T-helper 17 cell (primary cell): ENCODE measurements at places on chromosomes 11 and 22.

DNA sequence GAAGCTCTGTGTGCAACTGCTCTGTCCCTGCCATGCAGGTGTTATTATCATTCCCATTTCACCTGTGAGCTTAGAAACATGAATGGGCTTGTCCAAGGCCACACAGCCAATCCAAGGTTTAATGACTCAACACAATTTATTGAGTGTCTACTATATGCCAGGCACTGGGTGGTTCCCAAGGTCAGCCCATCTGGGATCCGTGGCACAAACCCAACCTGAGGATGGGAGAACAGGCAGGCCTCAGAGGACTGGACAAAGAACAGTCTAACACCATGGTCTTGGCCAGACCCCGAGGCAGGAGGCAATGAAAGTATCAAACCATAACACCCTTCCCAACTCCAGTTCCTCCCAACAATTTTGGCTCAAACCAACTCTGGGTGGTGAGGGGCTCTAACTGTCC, 15.7 kb downstream of the SPATA19 start:
- DNase-seq: no peak

GRCh38 chr11:12214751-12215150, 104.4 kb downstream of the MICAL2 start:
- no peak for DNase-seq

DNA sequence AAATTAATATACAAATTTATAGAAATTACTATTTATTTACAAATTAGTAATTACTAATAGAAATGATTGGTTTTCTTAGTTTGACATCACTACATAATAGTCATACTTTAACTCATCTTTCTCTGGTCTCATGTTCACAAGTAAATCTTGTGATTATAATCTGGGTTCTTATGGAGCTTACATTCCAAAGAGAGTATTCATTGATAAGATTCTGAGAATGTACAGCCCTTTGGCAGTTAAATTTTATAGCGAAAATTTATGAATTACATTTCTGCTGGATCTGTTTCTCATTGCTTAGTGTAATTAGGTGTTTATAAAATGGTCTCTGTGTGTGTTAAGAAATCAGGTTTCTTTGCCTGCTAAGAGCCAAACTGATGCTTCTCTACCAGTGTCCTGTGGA, 175.2 kb downstream of the TMEM135 start:
- no peak for DNase-seq

DNA sequence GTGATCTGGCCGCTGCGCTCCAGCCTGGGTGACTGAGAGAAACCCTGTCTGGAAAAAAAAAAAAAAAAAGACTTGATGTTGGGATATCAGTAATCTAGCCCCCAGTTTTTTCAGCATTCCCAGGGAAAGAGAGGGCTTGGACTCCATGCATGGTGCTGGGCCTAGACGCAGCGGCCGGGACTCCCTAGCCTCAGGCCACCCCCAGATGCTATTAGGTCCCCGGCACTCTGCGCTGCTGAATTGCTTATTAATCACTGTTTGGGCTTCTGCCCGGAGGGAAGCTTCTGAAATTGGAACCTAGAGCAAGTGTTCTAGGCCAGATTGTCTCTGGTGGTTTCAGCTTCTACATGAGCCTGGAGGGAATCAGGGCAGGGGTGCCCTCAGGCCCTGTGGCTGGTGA, 39.0 kb downstream of the SLCO2B1 start:
- no peak for DNase-seq

- DNase-seq: no peak
Measured at GRCh38 chr11:69860796-69861445, 41.7 kb upstream of the FGF3 start.

DNA sequence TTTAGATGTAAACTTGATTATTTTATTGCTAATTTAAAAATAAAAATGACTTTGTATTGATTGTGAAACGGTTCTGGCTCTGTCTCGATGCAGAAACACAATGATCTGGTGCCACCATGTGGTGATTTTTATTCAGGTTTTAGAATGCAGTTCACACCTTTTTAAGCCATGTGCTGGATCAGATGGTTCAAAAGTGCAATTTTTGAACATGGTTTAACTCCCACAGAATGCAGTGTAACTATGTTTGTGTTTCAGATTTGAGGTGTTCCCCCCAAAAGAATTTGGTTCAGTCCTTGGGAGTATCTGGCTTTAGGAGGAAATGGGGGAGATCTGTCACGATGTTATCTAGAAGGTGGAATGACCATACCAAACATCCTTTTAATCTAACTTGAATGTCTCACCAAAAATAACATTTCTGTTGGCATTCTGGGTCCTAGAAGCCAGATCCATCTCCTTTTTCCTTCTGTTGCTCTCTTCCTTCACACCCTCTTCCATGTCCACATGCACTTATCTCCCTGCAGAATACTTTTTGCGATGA, 7.9 kb downstream of the MRPL16 start:
- peak; percentile 13 for DNase-seq

DNA sequence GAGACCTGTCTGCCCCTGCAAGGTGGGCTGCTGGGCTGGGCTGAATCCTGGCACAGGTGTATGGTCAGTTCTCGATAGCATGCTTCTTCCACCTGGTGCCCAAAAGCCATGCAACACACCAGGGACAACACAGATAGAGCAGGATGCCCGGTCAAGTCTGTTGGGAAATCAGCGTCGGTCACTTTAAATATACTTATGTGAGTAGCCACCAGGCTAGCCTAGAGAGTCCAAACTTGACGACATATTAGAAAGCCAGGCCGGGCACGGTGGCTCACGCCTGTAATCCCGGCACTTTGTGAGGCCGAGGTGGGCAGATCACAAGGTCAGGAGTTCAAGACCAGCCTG, 8.9 kb downstream of the C1QTNF6 start:
- no peak for DNase-seq

DNA sequence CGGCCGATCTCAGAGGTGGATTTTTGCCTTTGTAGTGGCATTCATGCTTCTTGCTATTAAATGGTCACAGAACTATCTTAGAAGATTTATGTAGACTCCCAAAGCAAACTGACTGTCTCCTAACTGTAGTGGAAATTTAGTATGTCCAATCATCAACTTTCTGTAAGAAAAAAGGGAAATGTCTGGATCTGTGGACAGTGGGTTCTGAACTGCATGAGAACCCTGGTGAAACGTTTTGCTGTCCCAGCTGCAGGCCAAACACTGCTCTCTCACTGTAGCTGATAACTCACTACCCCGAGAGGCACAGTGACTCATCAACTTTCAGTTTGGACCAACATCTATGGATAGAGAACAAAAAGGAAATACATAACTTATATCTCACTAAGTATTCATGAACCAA, 387.1 kb downstream of the SOX6 start:
- no peak for DNase-seq

DNA sequence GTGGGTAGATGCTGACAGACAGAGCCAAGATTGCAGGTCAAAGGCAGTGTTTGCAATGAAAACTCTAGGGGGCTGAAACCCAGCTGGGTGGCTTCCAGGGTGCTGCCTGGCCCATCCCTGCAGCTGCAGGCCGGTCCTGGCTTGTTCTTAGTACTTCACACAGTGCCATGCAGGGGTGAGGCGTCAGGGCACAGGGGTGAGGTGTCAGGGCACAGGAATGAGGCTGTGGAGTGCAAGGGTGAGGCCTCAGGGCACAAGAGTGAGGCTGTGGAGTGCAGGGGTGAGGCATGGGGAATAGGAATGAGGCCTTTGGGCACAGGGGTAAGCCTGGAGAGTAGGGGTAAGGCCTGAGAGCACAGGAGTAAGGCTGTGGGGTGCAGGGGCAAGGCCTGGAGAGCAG, 337.6 kb downstream of the TBC1D22A start:
- no peak for DNase-seq
